ENCODE measurements at places on chromosomes 13 and 19. TPM values are rescaled to one million over a fixed set of nuclear protein-coding genes. Genes with fewer than 3 reads are reported as not detected.

- H3K27me3 ChIP-seq: no peaks in the 10 kb centered on the region
- no peaks in the 10 kb centered on the region for H3K4me1 ChIP-seq
- H3K27ac ChIP-seq: no peak overlapping the region
- no peak overlapping the region for H3K4me3 ChIP-seq
- no peak for DNase-seq
These were observed 15.9 kb downstream of the ZNF573 start for GRCh38 chr19:37763488-37763887.

DNA sequence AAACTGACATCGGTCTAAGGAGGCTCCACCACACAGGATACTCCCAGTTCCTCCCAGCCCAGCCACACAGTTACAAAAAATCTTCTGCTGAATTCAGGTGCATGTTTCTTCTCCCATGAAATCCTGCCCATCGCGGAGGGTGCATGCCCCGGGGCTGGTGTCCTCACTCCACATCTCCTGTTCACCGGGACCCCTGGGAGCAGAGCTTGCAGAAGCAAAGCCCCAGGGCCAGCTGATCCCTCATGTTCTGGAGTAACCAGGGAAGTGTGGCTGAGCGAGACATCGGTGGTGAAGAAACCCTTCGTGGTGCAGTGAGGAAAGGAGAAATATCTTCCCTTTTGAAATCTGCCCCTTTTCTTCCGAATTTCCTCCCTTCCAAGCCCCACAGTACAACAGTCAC lies 904 bp upstream of the SIGLEC9 start:
- H3K4me3 ChIP-seq: no peak overlapping the region
- H3K4me1 ChIP-seq: 0 out of 2 replicates have a peak, but pooled peaks cover 3% of the 10 kb centered on the region
- H3K27me3 ChIP-seq: peaks cover 98% of the 10 kb centered on the region
- no peak for DNase-seq
- H3K27ac ChIP-seq: no peak overlapping the region

CEACAM1 gene
- 1.6 TPM for total RNA-seq

DNA sequence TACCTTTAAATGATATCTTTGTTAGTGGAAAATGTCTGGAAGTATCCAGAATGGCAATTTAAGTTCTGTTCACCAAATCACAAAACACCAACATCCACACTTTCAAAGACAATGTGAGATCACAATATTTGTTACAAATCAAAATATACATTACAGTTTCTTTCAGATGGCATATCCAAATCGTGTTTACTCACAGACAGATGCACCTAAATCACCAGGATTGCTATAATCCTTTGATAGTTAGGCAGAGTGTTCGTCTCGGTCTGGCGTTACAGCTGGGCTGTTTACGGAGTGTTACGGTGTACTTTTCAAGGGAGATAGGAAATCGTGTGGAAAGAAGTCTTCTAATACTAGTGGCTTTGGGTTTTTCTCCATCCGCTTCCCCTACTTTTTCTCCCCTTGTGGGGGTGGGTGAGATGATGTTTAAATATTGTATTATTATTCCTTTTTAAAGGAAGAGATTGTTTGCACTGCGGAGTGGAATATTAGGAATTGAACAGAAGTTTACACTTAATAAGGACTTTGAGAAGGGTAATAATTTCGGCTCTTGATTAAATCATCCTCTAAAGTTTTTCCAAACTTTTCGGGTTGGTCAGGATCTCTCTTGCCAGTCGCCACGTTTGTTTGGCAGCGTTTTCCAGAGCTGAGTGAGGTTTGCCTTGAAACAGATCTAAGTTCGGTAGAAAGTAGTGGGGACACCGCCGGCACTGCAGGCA lies 1.8 kb downstream of the MAB21L1 start:
- H3K4me3 ChIP-seq: no peak overlapping the region
- no peaks in the 10 kb centered on the region for H3K27me3 ChIP-seq
- no peaks in the 10 kb centered on the region for H3K36me3 ChIP-seq
- H3K4me1 ChIP-seq: no peaks in the 10 kb centered on the region
- no peak overlapping the region for H3K27ac ChIP-seq

GRCh38 chr13:44833139-44833538 lies 156.1 kb downstream of the NUFIP1 start:
- no peak overlapping the region for H3K27ac ChIP-seq
- no peak for DNase-seq
- peaks cover 15% of the 10 kb centered on the region for H3K4me1 ChIP-seq
- no peak overlapping the region for H3K4me3 ChIP-seq
- no peaks in the 10 kb centered on the region for H3K27me3 ChIP-seq

- H3K27ac ChIP-seq: peak overlapping the region; percentile 98
- peak overlapping the region; percentile 42 for H3K4me3 ChIP-seq
- H3K4me1 ChIP-seq: peaks cover 47% of the 10 kb centered on the region
These were observed 67.8 kb downstream of the GADD45B start for GRCh38 chr19:2543463-2544442.

DNA sequence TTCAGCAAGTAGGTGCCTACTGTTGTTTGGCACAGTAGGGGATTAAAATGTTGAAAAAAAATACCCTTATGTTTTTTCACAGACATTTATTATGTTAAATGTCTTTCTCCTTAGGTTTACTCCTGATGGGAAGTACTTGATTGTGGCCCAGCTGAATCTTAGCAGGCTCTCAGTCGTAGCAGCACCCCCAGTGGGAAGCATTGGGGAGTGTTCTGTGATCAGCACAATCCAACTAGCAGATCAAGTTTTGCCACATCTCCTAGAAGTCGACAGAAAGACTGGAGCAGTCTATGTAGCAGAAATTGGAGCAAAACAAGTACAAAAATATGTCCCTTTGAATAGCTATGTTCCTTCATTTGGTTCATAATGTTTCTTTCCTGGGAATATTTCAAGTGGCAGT lies 9.3 kb downstream of the NHLRC3 start:
- H3K4me3 ChIP-seq: no peak overlapping the region
- H3K27ac ChIP-seq: no peak overlapping the region
- peak; percentile 52 for DNase-seq
- no peaks in the 10 kb centered on the region for H3K27me3 ChIP-seq

- DNase-seq: no peak
- H3K4me1 ChIP-seq: no peaks in the 10 kb centered on the region
- H3K4me3 ChIP-seq: no peak overlapping the region
- no peaks in the 10 kb centered on the region for H3K36me3 ChIP-seq
These were observed 150.0 kb downstream of the KLF12 start for GRCh38 chr13:73984201-73984600.

ATP8B3 gene
- 8.3 TPM for total RNA-seq

TTC9B gene
- 0.59 TPM for total RNA-seq

DNA sequence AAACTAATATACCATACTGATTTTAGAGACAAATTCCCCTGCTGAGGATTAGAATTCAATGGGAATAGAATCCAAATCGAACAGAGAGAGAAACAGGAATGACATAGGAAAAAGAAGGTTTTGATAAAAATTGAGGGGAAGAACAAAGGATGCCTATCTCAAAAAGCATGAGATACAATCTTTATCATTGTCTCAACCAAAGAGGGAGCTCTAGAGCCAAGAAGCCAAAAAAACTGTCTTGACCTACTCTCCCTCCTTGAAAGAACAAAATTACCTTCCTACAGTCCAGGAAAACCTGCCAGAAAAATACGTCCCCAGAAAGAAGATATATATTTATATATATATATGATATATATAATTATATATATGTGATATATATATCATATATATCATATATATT lies 39.2 kb upstream of the MIR17HG start:
- DNase-seq: no peak
- no peaks in the 10 kb centered on the region for H3K4me1 ChIP-seq
- no peak overlapping the region for H3K27ac ChIP-seq

- peaks cover 98% of the 10 kb centered on the region for H3K27me3 ChIP-seq
- DNase-seq: no peak
- no peak overlapping the region for H3K4me3 ChIP-seq
These were observed 212.5 kb upstream of the SOX1 start for GRCh38 chr13:111854403-111854802.

GRCh38 chr19:4705413-4706131 lies 18.1 kb downstream of the DPP9 start:
- H3K4me1 ChIP-seq: no peaks in the 10 kb centered on the region
- DNase-seq: no peak
- no peaks in the 10 kb centered on the region for H3K27me3 ChIP-seq
- no peaks in the 10 kb centered on the region for H3K36me3 ChIP-seq
- H3K27ac ChIP-seq: no peak overlapping the region

- no peak overlapping the region for H3K27ac ChIP-seq
- DNase-seq: no peak
- no peak overlapping the region for H3K4me3 ChIP-seq
These were observed 66.3 kb downstream of the KDM4B start for GRCh38 chr19:5035105-5035761.

- no peaks in the 10 kb centered on the region for H3K27me3 ChIP-seq
- H3K4me1 ChIP-seq: peaks cover 36% of the 10 kb centered on the region
- no peaks in the 10 kb centered on the region for H3K36me3 ChIP-seq
- no peak overlapping the region for H3K4me3 ChIP-seq
- no peak for DNase-seq
These were observed 15.3 kb downstream of the WDFY2 start for GRCh38 chr13:51599444-51600176.

ITPKC gene
- 22.1 TPM for total RNA-seq

GRCh38 chr19:50777830-50778303 lies 7.6 kb downstream of the GPR32 start:
- no peaks in the 10 kb centered on the region for H3K4me1 ChIP-seq
- no peak overlapping the region for H3K4me3 ChIP-seq
- H3K27ac ChIP-seq: no peak overlapping the region
- DNase-seq: no peak
- no peaks in the 10 kb centered on the region for H3K36me3 ChIP-seq

DNA sequence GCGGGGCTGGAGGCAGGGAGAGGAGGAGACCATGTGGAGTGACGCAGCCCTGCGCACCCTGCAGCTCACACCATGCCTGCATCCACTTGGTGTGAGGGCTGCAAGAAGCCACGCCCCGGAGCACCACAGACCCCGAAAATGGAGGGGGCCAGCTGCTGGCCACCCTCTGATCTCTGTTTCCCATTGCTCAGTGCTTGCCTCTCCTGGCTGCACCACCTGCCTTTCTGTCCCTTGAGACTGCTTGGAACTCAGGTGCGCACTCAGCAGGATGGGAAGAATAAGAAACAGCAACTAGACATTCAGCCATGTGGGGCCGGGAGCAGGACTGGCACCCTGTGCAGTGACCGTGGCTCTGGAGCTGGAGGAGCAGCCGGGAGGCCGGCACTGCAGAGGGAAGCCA lies 64.0 kb downstream of the ANKRD10 start:
- DNase-seq: no peak
- H3K36me3 ChIP-seq: no peaks in the 10 kb centered on the region
- H3K4me1 ChIP-seq: no peaks in the 10 kb centered on the region

BCAM gene
- total RNA-seq: 146 TPM

DNA sequence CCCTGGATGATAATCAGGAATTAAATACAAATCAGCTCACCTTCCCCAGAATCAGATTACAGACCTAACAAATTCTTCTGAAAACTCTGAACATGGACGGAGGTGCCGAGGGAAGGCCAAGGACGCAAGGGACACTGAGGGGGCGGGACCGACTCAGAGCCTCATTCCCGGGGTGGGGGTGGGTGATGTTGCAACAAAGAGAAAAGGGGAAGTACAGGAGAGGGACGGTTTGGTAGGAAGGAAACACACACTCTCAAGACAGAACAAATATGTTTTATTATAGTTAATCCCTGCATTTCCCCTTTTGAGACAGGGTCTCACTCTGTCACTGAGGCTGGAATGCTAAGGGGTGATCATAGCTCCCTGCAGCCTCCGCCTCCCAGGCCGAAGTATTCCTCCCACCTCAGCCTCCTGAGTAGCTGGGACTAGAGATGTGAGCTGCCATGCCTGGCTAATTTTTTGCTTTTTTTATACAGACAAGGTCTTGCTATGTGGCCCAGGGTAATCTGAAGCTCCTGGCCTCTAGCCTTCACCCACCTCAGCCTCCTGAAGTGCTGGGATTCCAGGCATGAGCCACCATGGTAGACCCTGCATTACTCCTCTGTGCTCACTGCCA lies 786 bp upstream of the LILRA2 start:
- H3K36me3 ChIP-seq: no peaks in the 10 kb centered on the region
- no peak overlapping the region for H3K4me3 ChIP-seq
- no peak for DNase-seq
- no peak overlapping the region for H3K27ac ChIP-seq
- H3K4me1 ChIP-seq: no peaks in the 10 kb centered on the region

- no peak overlapping the region for H3K27ac ChIP-seq
- H3K4me3 ChIP-seq: no peak overlapping the region
- peak; percentile 39 for DNase-seq
- H3K27me3 ChIP-seq: no peaks in the 10 kb centered on the region
- no peaks in the 10 kb centered on the region for H3K4me1 ChIP-seq
These were observed 1213.1 kb downstream of the OLFM4 start for GRCh38 chr13:54241719-54242118.

USHBP1 gene
- total RNA-seq: not detected

TMEM238 gene
- total RNA-seq: 40.4 TPM

Measured in PC-9 (cell line).